Activated B cell treated with CpG ODN at 0.5 μM for 24 hours (primary cell): ENCODE measurements at places on chromosomes 4 and X. TPM values are rescaled to one million over a fixed set of nuclear protein-coding genes. Genes with fewer than 3 reads are reported as not detected.

The ETDC gene
- total RNA-seq, result not detected in 2 replicates

DNA sequence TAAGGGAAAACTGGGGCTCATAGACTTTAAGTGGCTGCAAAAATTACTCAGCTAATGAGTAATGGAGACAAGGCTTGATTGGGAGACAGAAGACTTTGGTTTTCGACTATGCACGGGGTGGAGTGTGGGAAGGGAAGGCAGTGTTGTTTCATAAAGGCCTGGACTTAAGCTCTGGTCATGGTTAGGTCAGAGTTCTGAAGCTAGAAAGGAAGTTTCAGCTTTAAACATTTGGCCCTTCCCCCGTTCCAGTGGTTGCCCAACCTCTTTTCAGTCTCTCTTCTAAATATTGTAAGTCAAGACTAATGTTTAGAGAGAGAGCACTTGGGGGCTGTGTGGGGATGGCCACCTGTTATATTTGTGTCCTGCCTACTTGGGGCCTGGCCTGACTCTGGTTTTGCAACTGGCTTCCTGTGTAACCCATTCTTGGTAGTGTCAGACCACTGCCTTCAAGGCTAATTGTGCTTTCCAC lies 21.0 kb downstream of the MSN start:
- DNase-seq, result no peak

- no peak for DNase-seq
Measured at GRCh38 chrX:91257388-91257787, 177.3 kb upstream of the PABPC5 start.

GRCh38 chrX:54288277-54288676 lies 69.6 kb downstream of the WNK3 start:
- no peak for DNase-seq
